HTR-8/SVneo (cell line): ENCODE measurements at places on chromosomes 2 and 18.

- no peak for DNase-seq
Measured at GRCh38 chr2:11326677-11327211, 17.7 kb downstream of the ROCK2 start.

GRCh38 chr2:214630402-214631045, 179.0 kb downstream of the BARD1 start:
- no peak for DNase-seq

DNA sequence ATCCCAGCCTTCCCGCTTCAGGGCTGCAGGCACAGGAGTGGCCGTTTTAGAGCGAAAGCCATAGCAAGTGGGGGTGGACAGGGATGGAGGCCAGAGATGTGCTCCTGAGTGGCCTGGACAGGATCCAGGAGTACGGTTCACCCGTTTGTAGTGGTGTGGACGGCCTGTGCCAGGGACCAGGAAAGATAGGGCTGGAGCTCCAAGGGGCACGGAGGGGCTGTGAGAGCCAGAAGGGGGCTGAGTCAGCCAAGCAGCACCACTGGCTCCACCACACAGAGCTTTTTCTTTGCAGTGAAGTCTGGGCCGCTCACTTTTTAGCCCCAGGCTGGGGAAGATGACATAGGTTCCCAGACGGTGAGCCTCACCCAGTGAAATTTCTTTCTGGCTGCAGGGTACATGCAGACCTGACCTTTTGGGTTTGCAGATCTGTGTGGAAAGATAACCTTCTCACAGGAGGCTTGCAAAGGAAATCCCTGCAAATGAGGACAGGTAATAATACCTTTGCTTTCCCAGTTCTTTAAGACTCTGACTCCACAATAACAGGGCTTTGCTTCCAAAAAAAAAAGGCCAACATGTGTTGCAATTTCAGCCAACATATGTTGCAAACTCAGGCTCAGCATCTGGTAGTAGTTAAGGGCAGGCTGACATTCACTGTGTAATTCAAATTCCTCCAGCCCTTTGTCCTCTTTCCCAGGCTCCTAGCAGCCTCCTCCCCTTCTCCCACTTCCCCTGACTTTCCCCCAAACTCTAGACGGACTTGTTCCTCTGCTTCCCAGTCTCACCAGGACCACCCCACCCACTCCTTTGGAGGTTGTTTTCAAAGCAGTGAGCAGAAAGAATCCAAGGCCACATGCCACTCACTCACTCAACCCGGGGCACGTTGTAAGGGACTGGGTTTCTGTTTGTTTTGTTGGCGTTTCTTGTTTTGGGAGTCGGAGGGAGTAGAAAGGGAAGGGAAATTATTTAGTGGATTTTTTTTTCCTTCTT, 20.3 kb upstream of the LAPTM4A start:
- DNase-seq = peak; percentile 64

GRCh38 chr2:195151711-195152110, 505.3 kb upstream of the SLC39A10 start:
- no peak for DNase-seq

- DNase-seq = no peak
Measured at GRCh38 chr2:120591572-120591971, 144.1 kb upstream of the GLI2 start.

DNA sequence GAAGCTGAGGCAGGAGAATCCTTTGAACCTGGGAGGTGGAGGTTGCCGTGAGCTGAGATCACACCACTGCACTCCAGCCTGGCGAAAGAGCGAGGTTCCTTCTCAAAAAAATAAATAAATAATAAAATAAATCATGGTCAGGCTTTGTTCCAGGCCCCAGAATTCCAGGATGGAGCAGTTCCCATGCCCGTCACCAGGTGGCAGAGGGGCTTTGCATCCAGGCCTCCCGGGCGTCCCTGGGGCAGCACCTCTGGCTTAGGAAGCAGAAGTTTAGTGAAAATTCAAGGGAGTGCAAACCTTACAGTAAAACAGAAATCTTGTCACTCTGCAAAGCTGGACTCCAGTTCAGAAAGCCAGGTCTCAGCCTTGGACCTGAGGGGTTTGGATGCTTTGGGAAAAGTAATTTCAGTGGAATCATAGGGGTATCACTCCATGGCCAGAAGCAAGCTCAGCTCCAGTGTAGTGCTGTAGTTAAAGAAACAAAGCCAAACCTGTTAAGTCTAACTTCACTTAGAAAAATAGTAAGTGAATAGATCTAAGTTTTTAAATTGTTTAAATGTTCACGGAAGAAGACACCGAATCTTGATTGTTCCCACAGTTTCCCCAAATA, 512.7 kb downstream of the CMPK2 start:
- DNase-seq = no peak

DNA sequence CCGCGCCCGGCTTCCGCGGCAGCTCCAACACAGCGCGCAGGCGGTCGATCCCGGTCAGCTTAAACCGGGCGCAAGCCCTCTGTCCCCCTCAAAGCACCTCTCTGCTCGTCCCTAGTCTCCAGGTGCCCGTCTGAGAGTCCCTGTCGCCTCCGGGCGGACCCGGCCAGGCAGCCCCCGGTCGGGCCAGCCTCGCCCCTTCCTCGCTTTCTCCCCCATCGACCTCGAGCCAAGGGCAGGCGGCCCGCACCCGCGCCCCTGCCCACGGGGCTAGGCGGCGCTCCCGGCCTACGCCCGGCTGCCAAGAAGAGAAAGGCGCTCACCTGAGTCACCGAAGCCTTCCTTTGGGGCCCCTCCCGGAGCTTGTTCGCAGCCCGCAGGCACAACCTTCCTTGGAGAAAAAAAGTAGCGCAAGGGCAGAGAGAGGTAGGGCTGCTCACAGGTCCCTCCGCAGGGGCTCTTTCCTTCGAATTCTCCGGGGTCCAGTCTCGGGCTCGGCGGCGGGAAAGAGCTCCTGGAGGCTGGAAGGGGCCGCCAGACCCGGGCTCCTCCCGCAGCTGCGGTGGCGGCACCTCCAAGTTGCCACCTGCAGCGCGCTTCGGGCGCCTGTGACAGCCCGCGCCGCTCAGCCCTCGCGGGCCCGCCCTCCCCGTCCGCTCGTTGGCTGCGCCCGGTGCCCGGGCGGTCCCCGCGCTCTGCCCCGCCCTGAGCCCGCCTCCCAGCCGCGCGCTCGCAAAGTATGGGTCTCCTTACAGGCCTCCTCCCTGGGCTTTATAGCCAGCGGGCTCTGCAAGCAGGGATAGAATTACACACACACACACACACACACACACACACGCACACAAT, 86.5 kb upstream of the EPB41L3 start:
- no peak for DNase-seq

DNA sequence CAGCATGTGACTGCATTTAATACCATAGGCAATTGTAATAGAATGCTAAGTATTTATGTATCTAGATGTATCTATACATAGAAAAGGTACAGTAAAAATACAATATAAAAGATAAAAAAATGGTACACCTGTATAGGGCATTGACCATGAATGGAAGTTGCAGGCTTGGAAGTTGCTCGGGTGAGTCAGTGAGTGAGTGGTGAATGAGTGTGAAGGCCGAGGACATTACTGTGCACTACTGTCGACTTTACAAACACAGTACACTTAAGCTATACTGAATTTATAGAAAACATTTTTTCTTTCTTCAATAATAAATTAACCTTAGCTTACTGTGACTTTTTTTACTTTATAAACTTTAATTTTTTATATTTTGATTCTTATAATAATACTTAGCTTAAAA, 8.9 kb downstream of the DIS3L2 start:
- DNase-seq = no peak

- no peak for DNase-seq
Measured at GRCh38 chr2:174662459-174662858, 64.9 kb upstream of the WIPF1 start.

DNA sequence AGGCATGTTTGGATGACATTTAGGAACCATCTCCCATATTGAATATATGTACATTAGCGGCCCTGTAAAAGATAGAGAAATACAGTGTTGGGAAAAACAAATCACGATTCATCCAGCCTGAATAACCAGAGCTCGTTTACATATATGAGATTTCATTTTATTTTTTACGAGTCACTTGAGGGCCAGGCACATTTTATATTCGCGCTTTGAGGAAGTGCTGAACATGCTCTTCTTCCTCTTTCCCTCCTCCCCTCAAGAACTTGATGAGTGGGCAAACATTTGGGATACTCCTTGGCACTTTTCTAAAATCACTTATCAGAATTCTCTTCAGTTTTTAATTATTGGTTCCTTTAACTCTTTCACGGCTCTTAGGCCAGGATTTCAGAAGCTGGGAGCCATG, 268.0 kb upstream of the TANK start:
- DNase-seq = no peak

GRCh38 chr2:38485734-38486133, 108.7 kb upstream of the ATL2 start:
- no peak for DNase-seq

- DNase-seq = no peak
Measured at GRCh38 chr18:55585920-55586561, 2.0 kb downstream of the TCF4 start.

DNA sequence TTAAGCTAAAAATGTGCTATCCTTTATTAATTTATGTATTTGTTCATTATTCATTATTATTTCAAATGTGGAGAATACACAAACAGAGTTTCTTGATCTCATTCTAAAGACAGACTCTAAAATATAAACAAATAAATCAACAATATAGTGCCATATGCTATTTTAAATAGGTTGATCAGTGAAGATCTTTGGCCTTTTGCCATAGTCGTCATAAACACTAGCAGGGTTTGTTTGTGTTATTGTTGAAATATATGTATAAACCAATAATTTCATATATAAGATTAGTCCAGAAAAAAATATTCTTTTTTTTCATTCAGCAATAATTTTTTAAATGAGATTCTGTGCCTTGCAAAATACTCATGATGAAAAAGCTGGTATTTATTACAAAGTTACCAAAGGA, 62.1 kb upstream of the KYNU start:
- DNase-seq = no peak

DNA sequence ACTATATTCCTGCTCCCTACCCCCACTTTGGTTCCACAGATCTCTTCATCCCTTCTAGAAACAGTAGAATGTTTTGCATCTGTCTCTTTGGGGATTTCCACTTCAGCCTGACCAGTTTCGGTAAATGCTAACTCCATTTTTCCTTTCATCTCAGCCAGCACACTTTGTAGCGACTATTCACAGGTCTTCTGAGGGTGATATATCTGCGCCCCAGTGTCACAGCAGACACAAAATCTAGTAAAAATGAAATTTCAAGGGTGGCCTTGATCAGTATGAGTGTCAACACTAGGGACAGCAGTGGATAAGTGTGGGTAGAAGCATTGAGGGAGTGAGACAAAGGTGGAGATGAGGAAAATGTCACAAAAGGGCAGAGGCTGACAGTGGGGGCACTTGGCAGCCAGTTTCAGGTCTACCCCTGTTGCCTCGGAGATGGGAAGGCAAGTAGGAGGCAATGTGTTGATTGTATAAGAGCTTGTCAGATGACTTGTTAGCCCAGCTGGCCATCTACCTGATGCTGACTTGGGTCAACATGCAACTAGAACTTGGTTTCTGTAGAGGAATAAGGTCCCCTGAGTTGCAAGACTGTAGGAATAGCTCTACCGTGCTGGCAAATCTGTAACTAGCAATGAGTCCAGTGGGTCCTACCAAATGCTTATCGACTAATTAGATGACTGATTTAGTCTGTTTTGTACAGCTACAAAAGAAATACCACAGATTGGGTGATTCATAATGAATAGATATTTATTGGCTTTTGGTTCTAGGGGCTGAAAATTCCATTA, 60.7 kb downstream of the CXCR4 start:
- DNase-seq = no peak

DNA sequence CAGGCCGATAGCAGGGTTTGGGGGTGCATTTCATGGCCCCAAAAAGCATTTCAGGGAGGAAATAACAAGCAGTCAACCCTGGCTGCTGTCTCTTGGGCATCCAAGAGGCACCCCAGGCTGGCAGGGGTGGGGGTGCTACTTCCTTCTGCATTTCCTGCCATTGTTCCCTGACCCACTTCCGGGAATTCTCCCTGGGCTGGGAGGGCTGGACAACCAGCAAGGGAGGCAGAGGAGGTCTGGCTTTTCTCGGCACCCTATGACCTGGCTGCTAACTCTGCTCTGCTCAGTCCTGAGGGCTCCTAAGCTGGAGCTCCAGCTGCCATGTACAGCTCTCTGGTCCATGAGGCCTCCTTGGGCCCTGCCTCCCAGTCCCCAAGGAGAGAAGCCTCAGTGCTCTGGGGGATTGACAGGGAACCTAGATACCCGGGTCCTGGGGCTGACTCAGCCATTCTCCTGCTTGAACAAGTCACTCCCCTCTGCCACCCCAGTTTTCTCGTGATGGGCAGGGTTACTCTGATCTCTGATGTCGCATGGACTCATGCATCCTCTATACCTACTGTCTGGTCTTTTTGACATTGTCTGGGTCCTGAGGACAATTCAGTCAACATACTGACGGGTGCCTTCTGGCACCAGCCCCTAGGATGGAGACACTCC, 47.2 kb downstream of the DYSF start:
- DNase-seq = no peak

- no peak for DNase-seq
Measured at GRCh38 chr18:63253014-63253413, 66.6 kb downstream of the BCL2 start.

- DNase-seq = no peak
Measured at GRCh38 chr18:54859667-54860421, 31.6 kb downstream of the RAB27B start.

- DNase-seq = no peak
Measured at GRCh38 chr2:77001895-77002294, 520.3 kb downstream of the LRRTM4 start.

DNA sequence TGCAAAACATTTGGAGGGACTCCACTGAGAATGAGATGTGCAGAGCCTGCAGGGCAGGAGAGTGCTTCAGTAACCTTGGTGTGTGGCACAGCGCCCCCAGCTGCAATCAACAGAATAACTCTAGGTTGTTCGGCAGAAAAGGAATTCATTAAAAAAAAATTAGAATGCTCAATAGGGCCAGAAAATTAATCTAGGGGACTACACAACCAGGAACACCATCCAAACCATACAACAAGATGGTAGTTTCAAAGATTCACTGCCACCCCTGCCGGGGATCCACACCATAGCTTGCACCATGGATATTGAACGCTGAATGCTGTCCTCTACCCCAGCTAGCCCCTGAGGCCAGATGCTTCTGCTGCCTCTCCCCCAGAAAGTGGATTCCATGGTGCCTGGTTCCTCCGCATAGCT, 50.1 kb downstream of the THUMPD2 start:
- peak; percentile 42 for DNase-seq

DNA sequence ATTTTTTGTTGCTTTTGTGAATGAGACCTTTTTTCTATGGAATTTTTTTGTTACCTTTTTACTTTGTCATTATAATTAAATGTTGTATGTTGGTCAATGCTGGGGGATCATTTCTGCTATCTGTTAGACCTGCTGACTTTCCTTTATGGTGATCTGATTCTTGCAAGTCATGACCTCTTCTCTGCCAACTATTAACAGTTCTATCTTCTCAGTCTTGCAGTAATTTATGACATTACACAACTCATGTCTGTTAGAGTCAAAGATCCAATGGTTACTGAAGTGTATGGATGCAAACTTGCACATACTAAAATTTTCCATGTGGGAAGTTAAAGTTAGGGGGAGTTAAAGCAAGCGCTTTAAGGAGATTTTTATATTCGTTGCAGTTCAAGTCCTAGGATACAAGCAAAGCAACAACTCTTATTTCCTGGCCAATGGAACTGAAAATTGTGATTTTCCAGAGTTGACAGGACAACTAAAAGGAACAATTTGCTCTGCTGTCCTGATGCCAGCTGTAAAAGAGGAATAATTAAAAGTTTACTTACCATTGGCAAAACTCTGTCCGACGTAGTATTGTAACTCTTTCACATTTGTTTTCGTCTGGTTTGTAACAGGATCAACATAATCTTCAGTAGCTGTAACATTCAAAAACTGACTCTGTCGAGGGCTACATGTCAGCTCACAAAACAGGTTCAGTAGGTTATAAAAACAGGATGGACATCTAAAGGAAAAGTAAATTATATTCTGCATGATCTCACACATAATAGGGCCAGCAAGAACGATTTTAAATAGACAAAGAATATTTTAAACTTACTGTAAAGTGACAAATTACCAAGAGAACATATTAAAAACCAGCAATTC, 17.8 kb downstream of the NPC1 start:
- DNase-seq = no peak
